ENCODE measurements at places on chromosomes 11 and 22.

DNA sequence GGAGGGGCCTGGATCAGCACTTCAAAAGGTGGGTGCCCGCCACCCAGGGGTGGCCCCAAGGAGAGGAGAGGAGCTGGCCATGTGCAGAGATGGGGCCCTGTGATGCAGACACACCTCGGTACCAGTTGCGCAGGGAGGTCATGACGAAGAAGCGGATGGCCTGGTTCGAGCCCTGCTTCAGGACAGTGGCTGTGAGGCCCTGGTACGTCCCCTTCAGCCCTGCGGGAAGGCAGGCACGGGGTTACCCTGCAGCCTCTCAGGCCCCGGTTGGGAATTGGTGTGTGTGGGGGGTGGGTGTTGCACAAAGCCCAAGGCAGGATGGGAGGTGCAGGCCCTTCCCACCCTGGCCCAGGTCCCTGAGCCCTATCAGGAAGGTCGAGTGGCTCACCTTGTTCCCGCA, 1.8 kb downstream of the SLC25A1 start:
- DNase-seq, result no peak

- DNase-seq, result no peak
Observed at GRCh38 chr22:18103527-18104269, 6.9 kb upstream of the TUBA8 start.

- DNase-seq, result no peak
Observed at GRCh38 chr22:46687048-46687444, 51.0 kb downstream of the CERK start.

DNA sequence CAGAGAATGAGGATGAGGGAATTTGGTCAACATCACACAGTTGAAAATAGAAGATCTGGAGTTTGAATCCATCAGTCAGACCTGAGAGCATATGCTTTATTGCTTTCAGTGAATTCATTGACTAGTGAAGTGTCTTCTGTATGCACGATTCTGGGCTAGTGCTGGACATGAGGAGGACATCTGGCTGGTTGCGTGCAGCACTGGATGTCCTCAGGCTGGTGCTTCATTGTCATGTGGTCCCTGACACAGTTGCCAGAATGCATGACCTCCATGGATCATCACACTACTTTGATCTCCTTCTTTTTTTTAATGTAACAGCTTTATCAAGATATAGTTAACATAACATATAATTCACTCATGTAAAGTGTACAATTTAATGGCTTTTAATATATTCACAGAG, 44.5 kb upstream of the MMP7 start:
- no peak for DNase-seq

GRCh38 chr11:73783483-73784020, 4.1 kb upstream of the MRPL48 start:
- DNase-seq, result no peak

DNA sequence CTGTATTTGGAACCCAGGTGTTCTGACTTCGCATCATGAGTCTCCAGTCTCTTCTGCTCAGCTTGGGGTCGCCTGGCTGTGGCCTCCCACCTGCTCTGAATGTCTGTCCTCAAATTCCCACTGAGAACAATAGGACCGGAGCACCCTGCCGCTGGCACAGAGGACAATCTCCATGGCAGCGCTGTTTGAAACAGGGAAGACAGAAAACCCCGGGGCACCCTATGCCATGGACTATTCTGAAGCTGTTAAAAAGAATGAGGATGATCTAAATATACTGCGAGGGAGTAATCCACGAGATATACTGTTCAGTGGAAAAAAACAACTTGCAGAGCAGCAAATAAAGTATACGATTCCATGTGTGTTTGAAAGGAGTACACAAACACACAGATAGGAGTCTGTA, 415.6 kb upstream of the NARS2 start:
- no peak for DNase-seq

- no peak for DNase-seq
Observed at GRCh38 chr11:112298535-112298934, 37.9 kb upstream of the PLET1 start.
